Colonic mucosa (tissue), 4 donors: ENCODE measurements at places on chromosomes 11 and 22.

GRCh38 chr11:117181586-117182550, 3.3 kb downstream of the SIDT2 start:
- H3K27ac ChIP-seq = no peak overlapping the region
- no peak overlapping the region for H3K4me3 ChIP-seq
- H3K4me1 ChIP-seq = no peaks in the 10 kb centered on the region

DNA sequence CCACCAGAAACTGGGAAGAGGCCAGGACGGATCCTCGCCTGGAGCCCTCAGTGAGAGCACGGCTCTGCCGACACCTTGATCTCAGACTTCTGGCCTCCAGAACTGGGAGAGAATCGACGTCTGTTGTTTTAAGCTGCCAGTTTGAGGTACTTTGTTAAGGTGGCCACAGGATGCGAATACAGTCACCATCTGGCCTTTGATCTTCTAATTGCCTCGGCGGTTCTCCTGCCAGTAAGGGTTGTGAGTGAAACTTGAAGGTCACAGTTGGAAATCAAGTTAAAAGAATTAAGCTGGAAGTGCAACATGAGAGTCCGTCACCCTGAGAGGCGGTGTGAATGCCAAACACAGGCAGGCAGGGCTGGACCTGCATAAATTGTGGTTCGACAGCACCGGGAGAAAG, 27.9 kb downstream of the PARVB start:
- no peaks in the 10 kb centered on the region for H3K27me3 ChIP-seq
- H3K4me1 ChIP-seq = no peaks in the 10 kb centered on the region
- no peak overlapping the region for H3K4me3 ChIP-seq
- no peaks in the 10 kb centered on the region for H3K36me3 ChIP-seq
- no peak overlapping the region for H3K27ac ChIP-seq
- no peak for DNase-seq

DNA sequence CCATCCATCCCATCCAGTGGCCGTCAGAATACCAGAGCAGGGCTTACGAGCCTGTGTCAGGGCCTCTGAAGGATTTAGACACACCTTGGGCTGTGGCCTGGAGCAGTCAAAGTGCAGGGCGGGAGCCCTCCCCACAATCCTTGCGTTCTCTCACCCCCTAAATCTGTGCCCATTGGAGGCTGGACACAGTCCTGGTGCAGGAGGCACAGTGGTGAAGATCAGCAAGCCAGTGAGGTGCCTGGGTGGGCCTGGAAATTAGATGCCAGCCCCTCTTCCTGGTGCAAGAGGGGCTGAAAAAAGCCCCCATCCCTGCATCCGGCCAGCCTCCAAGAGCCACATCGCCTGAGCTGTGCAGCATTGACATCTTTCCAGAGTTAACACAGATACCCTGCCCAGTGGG, 1045.8 kb downstream of the TBC1D22A start:
- H3K4me3 ChIP-seq = no peak overlapping the region
- no peaks in the 10 kb centered on the region for H3K36me3 ChIP-seq
- no peak for DNase-seq

DNA sequence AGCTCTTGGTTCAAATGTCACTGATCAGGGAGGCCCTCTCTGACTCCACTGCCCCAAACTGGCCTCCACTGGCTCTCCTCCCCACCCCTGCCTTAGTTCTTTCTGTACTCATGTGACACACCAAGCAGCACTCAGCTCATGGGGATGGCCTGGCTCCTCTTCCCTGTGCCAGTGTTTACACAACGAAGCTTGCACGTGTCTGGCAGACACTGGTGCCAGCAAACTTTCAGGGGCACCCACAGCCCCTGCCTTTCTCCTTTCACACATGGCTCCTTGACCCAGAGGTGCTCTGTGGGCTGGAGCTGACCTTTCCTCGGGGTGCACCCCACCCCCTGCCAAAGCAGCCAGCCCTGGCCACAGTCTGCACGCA, 37.6 kb upstream of the PARVG start:
- DNase-seq = no peak
- H3K4me3 ChIP-seq = no peak overlapping the region
- no peak overlapping the region for H3K27ac ChIP-seq
- H3K36me3 ChIP-seq = no peaks in the 10 kb centered on the region
- no peaks in the 10 kb centered on the region for H3K27me3 ChIP-seq
- no peaks in the 10 kb centered on the region for H3K4me1 ChIP-seq

DNA sequence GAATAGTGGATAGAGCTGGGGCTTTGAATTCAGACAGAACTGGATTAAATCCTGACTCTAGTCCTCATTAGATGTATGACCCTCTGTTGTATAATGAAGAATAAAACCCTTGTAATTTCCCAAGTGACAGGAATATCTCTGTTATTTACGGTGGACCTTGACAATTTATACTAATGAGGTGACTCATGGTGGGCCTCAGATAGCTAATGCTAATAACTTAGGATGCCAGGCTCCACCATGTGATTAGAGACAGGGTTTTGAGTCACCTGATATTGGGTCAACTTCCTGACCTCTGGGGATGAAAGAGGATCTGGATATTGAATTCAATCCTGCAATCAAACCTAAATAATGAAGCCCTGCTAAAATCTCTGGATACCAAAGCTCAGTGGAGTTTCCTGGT, 33.6 kb downstream of the OSBP start:
- no peak overlapping the region for H3K4me3 ChIP-seq
- no peaks in the 10 kb centered on the region for H3K27me3 ChIP-seq
- H3K4me1 ChIP-seq = no peaks in the 10 kb centered on the region
- H3K36me3 ChIP-seq = peaks cover 12% of the 10 kb centered on the region
- H3K27ac ChIP-seq = no peak overlapping the region

DNA sequence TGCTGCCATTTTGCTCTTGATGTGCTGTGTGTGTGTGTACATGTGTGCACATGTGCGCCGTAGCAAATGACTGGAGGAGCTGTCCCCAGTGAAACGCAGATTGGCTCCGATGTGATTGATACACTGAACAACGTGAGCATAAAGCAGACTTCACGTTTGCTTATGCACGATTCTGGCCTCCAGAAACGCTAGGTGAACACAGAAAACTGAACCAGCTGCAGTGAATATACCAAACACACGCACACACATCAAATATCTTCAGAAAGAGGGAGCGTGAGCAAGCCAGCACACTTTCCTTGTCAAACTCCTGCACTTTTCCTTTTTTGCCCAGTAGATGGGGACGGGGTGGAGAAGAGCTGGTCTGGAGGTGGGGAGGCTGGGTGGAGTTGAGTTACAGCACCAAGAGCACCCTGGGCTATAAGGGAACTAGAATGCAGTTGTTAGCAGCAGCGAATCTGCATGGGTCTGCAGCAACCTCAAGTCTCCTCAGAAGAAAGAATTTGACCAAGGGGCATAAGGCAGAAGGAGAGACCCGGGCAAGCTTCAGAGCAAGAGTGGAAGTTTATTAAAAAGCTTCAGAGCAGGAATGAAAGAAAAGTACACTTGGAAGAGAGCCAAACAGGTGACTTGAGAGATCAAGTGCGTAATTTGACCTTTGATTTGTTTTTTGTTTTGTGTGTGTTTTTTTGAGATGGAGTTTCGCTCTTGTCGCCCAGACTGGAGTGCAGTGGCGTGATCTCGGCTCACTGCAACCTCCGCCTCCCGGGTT, 77.8 kb upstream of the CADM1 start:
- H3K4me1 ChIP-seq = no peaks in the 10 kb centered on the region
- peak; percentile 53 for DNase-seq
- H3K36me3 ChIP-seq = no peaks in the 10 kb centered on the region
- H3K27ac ChIP-seq = no peak overlapping the region
- H3K4me3 ChIP-seq = no peak overlapping the region
- H3K27me3 ChIP-seq = no peaks in the 10 kb centered on the region

DNA sequence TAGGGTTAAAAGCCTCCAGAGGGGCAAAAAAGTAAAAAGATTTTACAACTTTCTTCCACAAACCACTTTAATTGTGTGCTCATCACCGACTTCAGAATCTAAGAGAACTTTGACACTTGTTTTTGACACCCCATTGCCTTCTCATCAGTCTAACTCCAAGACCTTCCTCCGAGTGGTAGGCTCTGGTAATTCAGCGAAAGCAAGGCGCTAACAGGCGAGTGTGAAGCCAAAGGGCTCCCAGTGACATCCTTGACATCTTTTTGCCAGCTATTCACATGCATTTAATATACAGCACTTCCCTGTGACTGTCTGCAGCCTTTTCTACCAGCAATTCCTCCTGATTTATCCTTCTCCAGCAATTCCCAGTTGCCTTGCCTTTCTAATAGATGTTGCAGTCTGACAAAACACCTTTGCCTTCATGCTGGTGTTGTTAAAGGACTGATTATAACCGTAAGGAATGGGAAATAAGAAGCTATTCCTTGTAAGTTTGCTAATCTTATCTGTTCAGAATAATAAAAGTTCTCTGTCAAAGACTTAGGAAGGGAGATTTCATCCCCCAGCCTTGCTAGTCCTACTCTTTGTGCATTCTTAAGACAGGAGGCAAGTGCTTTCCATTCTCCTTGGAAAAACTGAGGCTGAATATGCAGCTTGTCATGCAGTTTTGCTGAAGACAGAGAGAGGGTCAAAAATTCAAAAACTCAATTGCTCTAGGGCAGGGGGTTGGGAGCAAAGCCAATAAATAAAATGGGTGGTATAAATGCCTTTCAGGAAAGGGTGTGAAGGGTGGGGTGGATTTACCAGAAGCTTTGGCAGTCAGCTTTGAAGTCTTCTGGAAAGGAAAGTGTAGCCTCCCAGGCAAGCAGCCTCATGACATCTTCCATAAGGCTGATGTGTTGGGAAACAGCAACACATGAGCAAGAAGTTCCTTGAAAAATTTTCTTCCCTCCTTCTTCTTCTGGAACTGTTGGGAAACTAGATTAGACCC, 39.1 kb downstream of the SNX19 start:
- H3K4me3 ChIP-seq = no peak overlapping the region
- no peaks in the 10 kb centered on the region for H3K27me3 ChIP-seq
- no peak for DNase-seq
- no peaks in the 10 kb centered on the region for H3K4me1 ChIP-seq
- H3K36me3 ChIP-seq = peaks cover 10% of the 10 kb centered on the region

- no peaks in the 10 kb centered on the region for H3K4me1 ChIP-seq
- no peaks in the 10 kb centered on the region for H3K27me3 ChIP-seq
- H3K4me3 ChIP-seq = no peak overlapping the region
- no peaks in the 10 kb centered on the region for H3K36me3 ChIP-seq
These were observed 167.8 kb downstream of the MYO18B start for GRCh38 chr22:25909614-25910387.

DNA sequence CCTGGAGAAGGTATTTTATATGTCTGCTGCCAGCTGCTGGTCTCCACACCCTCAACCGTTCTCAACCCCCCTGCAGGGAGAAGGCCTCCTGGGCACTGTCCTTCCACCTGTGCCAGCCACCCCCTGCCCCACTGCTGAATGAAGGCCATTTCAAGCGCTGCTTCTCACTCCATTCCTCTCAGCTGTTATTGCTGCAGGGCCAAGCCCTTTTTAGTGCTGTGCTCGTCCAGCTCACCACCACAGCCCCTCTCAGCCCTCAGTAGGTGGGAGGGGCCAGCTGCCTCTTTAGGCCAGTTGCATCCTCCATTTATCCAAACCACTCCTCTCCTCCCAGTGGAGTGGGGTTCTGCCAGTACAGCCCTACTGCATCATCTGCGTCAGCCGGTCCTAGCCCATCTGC, 1.8 kb upstream of the WBP2NL start:
- no peaks in the 10 kb centered on the region for H3K4me1 ChIP-seq
- H3K27ac ChIP-seq = no peak overlapping the region
- H3K36me3 ChIP-seq = no peaks in the 10 kb centered on the region

GRCh38 chr22:31477329-31477728, 12.3 kb downstream of the EIF4ENIF1 start:
- no peaks in the 10 kb centered on the region for H3K4me1 ChIP-seq
- H3K27me3 ChIP-seq = no peaks in the 10 kb centered on the region

GRCh38 chr11:107799218-107799859, 59.2 kb downstream of the SLC35F2 start:
- no peaks in the 10 kb centered on the region for H3K4me1 ChIP-seq
- peak; percentile 72 for DNase-seq
- no peaks in the 10 kb centered on the region for H3K36me3 ChIP-seq
- H3K27me3 ChIP-seq = no peaks in the 10 kb centered on the region
- no peak overlapping the region for H3K27ac ChIP-seq

GRCh38 chr11:125289419-125290098, 125.0 kb downstream of the PKNOX2 start:
- no peak overlapping the region for H3K27ac ChIP-seq
- no peaks in the 10 kb centered on the region for H3K4me1 ChIP-seq
- no peak for DNase-seq
- H3K27me3 ChIP-seq = no peaks in the 10 kb centered on the region

DNA sequence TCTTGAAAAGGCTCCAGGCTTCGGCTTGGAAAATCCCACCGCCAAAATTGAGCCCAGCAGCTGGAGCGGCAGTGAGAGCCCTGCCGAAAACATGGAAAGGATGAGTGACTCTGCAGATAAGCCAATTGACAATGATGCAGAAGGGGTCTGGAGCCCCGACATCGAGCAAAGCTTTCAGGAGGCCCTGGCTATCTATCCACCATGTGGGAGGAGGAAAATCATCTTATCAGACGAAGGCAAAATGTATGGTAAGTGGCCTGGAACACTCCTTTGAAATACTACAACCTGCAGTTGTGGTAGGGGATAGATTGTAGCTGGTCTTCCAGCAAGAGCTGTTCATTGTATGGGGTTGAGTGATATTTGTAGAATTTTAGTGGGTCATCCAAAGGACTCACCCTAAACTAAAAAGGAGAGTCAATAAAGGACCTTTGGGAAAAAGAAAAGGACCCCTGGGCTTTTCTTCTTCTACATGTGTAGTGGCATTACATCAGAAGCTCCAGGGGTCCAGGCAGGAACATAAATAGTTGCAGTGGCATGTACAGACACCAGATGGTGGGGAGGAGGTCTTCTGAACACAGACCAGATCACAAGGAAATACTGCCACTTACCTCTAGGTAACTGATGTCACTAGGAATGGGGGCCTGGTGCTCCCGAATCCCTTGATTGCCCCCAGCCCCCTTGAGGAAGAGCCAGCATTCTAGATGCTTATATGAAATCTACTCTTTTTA, 90.1 kb downstream of the TEAD1 start:
- H3K36me3 ChIP-seq = no peaks in the 10 kb centered on the region
- no peaks in the 10 kb centered on the region for H3K4me1 ChIP-seq
- H3K27me3 ChIP-seq = no peaks in the 10 kb centered on the region
- no peak overlapping the region for H3K27ac ChIP-seq

DNA sequence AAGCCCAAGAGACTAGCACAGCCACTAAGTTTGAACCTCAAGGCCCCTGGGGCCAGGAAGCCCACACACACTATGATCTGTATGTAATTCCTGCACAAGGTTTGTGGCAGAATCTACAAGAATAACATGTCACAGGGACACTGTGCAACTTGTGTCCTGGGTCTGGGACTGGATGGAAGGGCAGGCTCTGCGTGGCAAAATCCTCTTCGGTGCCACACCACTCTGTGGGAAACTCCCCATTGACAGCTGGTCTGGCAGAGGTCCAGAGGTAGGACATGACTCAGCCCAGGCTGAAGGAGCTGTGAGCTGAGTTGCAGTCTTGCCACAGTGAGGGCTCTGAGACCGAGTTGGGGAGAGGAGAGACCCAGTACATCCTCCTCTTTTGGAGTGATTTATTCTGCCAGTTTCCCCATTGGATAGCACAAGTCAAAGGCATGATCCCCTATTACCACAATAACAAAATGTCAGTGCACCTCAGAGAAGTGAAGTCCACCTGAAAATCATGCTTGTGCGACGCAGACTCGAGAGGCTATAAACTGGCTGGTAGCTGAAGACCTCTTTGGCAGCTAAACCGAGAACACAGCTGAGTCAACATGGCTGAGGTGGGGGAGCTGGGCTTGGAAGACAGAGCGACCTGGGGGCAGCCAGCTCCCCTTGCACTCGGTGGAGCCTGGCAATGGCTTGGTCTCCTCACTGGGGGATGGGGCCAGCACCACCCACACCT, 23.3 kb upstream of the SERPIND1 start:
- no peak overlapping the region for H3K27ac ChIP-seq
- peaks cover 3% of the 10 kb centered on the region for H3K36me3 ChIP-seq
- H3K4me1 ChIP-seq = no peaks in the 10 kb centered on the region

GRCh38 chr11:802693-803466, 2.2 kb downstream of the PIDD1 start:
- no peak overlapping the region for H3K27ac ChIP-seq
- no peaks in the 10 kb centered on the region for H3K27me3 ChIP-seq
- H3K4me1 ChIP-seq = peaks cover 11% of the 10 kb centered on the region
- H3K4me3 ChIP-seq = no peak overlapping the region
- no peak for DNase-seq
- no peaks in the 10 kb centered on the region for H3K36me3 ChIP-seq
